ENCODE measurements at places on chromosomes 12 and 14. TPM values are rescaled to one million over a fixed set of nuclear protein-coding genes. Genes with fewer than 3 reads are reported as not detected.

ZNF26 gene
- 26.9 TPM for total RNA-seq

DNM1L gene
- total RNA-seq, result 92.4 TPM

THAP2 gene
- total RNA-seq, result 13.4 TPM

- H3K27ac ChIP-seq, result no peak overlapping the region
- DNase-seq, result no peak
- H3K36me3 ChIP-seq, result no peaks in the 10 kb centered on the region
- no peak overlapping the region for H3K4me3 ChIP-seq
- no peaks in the 10 kb centered on the region for H3K27me3 ChIP-seq
Observed at GRCh38 chr14:64296561-64296960, 2.4 kb upstream of the ESR2 start.

GRCh38 chr14:64089920-64090319 lies 204.3 kb downstream of the ESR2 start:
- H3K4me1 ChIP-seq, result no peaks in the 10 kb centered on the region
- no peaks in the 10 kb centered on the region for H3K36me3 ChIP-seq

DNA sequence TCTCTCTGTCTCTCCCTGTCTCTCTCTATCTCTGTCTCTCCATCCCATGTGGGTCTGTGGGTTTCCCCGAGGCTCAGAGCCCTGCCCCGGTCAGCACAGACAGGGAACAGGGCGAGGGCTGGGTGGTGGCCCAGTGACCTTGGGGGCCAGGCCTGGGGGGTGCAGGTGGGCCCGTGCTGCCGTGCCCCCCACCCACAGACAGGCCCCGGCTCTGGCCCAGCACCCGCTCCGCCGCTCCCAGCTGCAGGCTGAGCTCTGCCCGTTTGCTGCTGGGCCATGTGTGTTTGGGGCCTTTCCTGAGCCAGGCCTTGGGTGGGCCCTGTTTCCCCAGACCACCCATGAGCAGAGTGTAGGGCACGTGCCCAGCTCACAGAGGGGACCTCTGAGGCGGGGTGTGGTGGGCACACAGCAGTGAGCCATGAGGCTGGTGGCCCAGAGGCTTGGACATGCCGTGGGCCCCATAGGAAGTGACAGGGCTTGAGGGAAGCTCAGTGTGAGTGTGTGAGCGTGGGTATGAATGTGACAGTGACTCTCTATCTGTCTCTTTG lies 51.0 kb downstream of the TMEM121 start:
- no peaks in the 10 kb centered on the region for H3K36me3 ChIP-seq
- H3K27me3 ChIP-seq, result no peaks in the 10 kb centered on the region
- no peaks in the 10 kb centered on the region for H3K4me1 ChIP-seq
- no peak overlapping the region for H3K4me3 ChIP-seq

- no peak overlapping the region for H3K27ac ChIP-seq
- no peaks in the 10 kb centered on the region for H3K27me3 ChIP-seq
- no peak overlapping the region for H3K4me3 ChIP-seq
- H3K4me1 ChIP-seq, result no peaks in the 10 kb centered on the region
Observed at GRCh38 chr12:86837246-86837645, 581.1 kb upstream of the MGAT4C start.

GRCh38 chr12:45010059-45010458 lies 40.8 kb downstream of the DBX2 start:
- no peak for DNase-seq
- H3K4me3 ChIP-seq, result no peak overlapping the region
- H3K27ac ChIP-seq, result no peak overlapping the region
- H3K4me1 ChIP-seq, result no peaks in the 10 kb centered on the region

Measured in testis (tissue), 5 donors.